ENCODE measurements at places on chromosomes 16 and 17. TPM values are rescaled to one million over a fixed set of nuclear protein-coding genes. Genes with fewer than 3 reads are reported as not detected.

DNA sequence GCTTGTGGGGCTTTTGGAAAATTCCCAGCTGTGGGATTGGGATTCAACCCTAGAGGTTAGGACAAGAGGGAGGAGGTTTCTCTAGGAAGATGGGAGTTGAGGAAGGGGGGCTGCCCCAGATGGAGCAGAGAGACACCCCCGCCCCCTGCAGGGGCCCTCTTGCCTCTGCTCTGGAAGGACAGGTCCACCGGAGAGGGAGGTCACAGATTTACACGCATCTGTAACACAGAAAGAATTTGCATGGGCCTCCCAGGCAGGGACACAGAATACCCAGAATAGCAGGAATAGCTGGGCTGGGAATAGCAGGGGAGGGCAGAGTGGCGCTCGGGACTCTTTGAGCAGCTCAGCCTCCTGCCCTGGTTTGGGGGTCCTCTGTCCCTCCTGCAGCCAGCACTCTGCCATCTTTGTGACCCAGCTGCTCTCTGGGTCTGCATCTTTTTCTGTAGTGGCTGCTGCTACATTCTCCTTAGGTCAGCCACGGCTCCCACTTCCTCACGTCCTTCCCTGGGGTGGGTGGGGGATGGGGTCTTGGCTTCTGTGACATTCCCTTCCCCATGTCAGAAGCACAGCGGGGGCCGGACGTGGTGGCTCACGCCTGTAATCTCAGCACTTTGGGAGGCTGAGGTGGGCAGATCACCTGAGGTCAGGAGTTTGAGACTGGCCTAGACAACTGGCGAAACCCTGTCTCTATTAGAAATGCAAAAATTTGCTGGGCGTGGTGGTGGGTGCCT, 33.9 kb upstream of the PLLP start:
- peaks cover 4% of the 10 kb centered on the region for H3K4me1 ChIP-seq
- H3K27ac ChIP-seq = no peak overlapping the region
- DNase-seq = no peak
- H3K27me3 ChIP-seq = no peaks in the 10 kb centered on the region

GRCh38 chr17:65092262-65092661, 35.7 kb upstream of the GNA13 start:
- peaks cover 3% of the 10 kb centered on the region for H3K4me1 ChIP-seq
- no peaks in the 10 kb centered on the region for H3K27me3 ChIP-seq
- no peak overlapping the region for H3K4me3 ChIP-seq
- no peaks in the 10 kb centered on the region for H3K36me3 ChIP-seq
- H3K27ac ChIP-seq = no peak overlapping the region

GRCh38 chr17:72890711-72891110, 201.8 kb downstream of the SLC39A11 start:
- DNase-seq = no peak
- no peaks in the 10 kb centered on the region for H3K36me3 ChIP-seq
- H3K4me3 ChIP-seq = no peak overlapping the region

GRCh38 chr16:8957063-8957397, 6.7 kb downstream of the USP7 start:
- DNase-seq = no peak
- H3K4me1 ChIP-seq = peaks cover 63% of the 10 kb centered on the region
- H3K4me3 ChIP-seq = no peak overlapping the region

DNA sequence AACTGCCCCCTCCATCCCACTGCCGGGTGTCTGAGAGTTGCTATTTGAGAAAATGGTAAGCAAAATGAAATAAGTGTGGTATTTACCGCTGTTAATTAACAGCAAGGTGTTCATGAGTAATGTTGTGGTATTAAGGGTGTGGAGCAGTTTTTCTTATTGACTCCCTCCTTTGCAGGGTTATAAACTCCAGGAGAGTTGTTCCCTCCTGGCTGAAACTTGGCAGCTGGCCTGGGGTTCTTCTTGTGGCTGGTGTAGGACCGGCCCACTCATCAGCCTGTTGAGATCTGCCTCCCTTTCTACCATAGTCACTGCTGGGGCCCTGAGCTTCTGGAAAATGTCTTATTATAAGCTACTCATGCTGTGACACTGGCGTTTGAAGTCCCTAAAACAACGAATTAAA, 128.6 kb downstream of the SOX9 start:
- H3K4me1 ChIP-seq = peaks cover 10% of the 10 kb centered on the region
- no peaks in the 10 kb centered on the region for H3K27me3 ChIP-seq
- H3K4me3 ChIP-seq = no peak overlapping the region
- DNase-seq = no peak
- no peaks in the 10 kb centered on the region for H3K36me3 ChIP-seq
- H3K27ac ChIP-seq = no peak overlapping the region

- H3K27me3 ChIP-seq = no peaks in the 10 kb centered on the region
- H3K27ac ChIP-seq = no peak overlapping the region
- H3K4me3 ChIP-seq = no peak overlapping the region
- H3K36me3 ChIP-seq = no peaks in the 10 kb centered on the region
Measured at GRCh38 chr16:17827313-17827712, 356.6 kb upstream of the XYLT1 start.

DNA sequence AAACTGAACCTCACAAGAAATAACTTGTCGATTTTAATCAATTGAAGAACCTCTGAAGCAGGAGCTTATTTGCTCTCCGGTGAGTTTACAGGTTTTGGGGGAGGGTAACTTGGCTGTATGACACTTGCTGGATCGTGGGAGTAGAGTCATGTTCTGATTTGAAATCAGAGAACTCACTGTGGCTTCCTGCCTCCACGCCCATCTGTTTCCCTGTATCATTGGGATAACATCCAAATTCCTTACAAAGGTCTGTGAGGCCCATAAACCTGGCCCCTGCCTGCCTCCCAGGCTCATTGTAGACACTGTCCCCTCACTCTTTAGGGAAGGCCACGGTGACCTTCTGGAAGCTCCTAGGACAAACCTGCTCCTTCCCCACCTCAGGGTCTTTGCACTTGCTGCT, 48.3 kb downstream of the C17orf67 start:
- H3K36me3 ChIP-seq = no peaks in the 10 kb centered on the region
- no peak overlapping the region for H3K4me3 ChIP-seq
- H3K27ac ChIP-seq = no peak overlapping the region
- H3K4me1 ChIP-seq = peaks cover 4% of the 10 kb centered on the region
- peaks cover 43% of the 10 kb centered on the region for H3K27me3 ChIP-seq

- peaks cover 1% of the 10 kb centered on the region for H3K4me1 ChIP-seq
- H3K27me3 ChIP-seq = peaks cover 12% of the 10 kb centered on the region
- no peaks in the 10 kb centered on the region for H3K36me3 ChIP-seq
Measured at GRCh38 chr16:9134739-9135138, 43.3 kb downstream of the HAPSTR1 start.

DNA sequence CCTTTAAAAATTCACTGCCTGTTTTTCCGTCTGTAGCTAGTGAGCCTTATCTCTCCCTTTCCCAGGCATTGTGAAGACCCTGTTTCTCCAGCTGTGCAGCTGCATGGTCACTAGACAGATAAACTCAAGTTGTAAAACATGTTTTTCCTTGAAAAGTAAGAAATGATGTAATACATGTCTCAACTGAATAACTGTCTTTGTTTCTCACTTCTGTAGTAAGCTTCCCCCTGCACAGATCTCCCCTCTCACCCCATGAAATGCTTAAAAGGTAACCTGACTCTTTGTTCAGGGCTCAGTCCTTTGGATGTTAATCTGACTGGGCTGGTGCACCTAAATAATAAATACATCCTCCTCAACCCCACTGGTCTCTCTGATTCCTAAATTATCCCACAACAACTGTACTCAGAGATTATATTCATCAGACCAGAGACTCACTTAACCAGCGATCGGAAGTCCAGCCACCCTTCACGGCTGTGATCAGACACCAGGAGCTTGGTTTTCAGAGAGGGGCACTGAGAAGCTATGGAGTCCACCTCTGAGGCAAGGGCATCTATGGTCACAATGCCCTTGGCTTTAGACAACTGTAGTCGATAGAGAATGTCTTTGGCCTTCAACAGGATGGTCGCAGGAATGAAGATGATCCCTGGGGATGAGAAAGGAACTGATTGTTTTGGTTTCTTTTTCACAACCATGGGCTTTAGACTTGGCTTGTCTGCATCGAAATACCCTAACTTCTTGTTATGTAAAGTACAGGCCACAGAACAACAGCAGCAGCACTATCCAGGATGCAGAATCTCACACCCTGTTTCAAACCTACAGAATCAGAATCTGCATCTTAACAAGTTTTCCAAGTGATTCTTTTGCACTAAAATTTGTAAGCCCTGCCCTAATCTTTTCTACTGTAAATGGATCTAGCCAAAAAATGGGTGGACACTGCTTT, 15.4 kb downstream of the ACSM1 start:
- H3K36me3 ChIP-seq = peaks cover 33% of the 10 kb centered on the region
- DNase-seq = no peak
- peak overlapping the region; percentile 7 for H3K27ac ChIP-seq
- no peak overlapping the region for H3K4me3 ChIP-seq
- no peaks in the 10 kb centered on the region for H3K27me3 ChIP-seq
- peaks cover 37% of the 10 kb centered on the region for H3K4me1 ChIP-seq

GRCh38 chr16:63195336-63195735, 1159.1 kb upstream of the CDH8 start:
- no peak overlapping the region for H3K27ac ChIP-seq
- H3K4me3 ChIP-seq = no peak overlapping the region
- H3K36me3 ChIP-seq = no peaks in the 10 kb centered on the region

DNA sequence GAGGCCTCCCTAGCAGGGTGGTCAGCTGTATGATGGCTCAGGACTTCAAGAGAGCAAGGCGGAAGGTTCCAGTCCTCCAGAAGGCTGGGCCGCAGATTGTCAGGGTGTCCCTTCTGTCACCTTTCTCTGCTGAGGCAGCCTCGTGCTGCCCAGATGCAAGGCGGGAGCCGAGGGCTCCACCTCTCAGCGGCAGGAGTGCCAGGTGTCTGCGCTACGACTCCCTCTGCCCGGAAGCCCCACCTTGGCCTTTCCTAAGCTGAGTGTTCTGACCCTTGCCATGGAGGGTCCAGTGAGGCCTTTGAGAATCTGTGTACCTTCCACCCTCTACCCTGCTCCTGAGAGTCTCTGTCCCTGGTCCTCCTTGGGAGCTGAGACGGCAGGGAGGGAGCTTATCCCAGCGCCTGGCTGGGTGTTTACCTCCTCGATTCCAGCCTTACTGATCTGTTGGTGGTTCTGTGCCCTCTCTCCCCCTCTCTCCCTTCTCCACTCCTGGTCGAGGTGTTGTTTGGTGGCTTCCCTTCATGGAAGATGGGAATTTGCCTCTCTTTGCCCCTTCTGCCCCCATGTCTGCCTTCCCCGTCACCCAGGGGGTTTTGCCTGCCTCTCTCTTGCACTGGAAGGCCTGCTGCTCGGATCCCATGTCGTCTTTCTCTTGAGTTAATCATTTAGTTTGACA, 2.2 kb upstream of the ZNF750 start:
- H3K27ac ChIP-seq = peak overlapping the region; percentile 73
- no peaks in the 10 kb centered on the region for H3K27me3 ChIP-seq
- no peak for DNase-seq
- H3K4me3 ChIP-seq = no peak overlapping the region

- H3K4me3 ChIP-seq = no peak overlapping the region
- peaks cover 7% of the 10 kb centered on the region for H3K27me3 ChIP-seq
- H3K27ac ChIP-seq = no peak overlapping the region
- no peaks in the 10 kb centered on the region for H3K36me3 ChIP-seq
- no peaks in the 10 kb centered on the region for H3K4me1 ChIP-seq
Measured at GRCh38 chr16:63315229-63315628, 1279.0 kb upstream of the CDH8 start.

- no peak overlapping the region for H3K4me3 ChIP-seq
- peaks cover 5% of the 10 kb centered on the region for H3K4me1 ChIP-seq
- peaks cover 7% of the 10 kb centered on the region for H3K27me3 ChIP-seq
Measured at GRCh38 chr17:17375841-17376240, 72.7 kb downstream of the NT5M start.

DNA sequence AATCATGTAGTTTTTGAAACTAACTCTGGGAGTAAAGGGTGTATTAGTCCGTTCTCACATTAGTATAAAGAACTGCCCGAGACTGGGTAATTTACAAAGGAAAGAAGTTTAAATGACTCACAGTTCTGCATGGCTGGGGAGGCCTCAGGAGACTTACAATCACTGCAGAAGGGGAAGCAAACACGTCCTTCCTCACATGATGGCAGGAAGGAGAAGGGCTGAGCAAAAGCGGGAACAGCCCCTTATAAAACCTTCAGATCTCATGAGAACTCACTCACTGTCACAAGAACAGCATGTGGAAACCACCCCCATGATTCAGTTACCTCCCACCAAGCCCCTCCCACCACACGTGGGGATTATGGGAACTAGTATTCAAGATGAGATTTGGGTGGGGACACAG, 256.5 kb upstream of the TNRC6C start:
- no peak overlapping the region for H3K27ac ChIP-seq
- DNase-seq = no peak
- no peaks in the 10 kb centered on the region for H3K36me3 ChIP-seq
- H3K27me3 ChIP-seq = peaks cover 49% of the 10 kb centered on the region
- no peak overlapping the region for H3K4me3 ChIP-seq

DNA sequence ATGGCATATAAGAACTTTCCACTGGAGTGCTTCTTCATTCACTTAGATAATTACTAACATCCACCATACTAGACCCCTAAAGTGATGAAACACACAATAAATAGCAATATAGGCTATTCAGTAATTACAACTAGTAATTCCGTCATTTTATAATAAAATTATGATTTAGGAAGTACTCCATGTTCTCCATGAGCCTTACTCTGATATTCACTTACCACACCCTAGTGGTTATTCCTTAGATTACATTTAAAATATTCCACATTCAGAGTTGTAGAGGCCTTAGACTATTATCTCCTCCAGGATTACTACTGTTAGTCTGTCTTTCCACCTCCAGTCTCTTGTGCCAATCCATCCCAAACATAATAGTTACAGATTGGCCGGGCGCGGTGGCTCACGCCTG, 62.4 kb downstream of the STH start:
- DNase-seq = no peak
- no peak overlapping the region for H3K4me3 ChIP-seq
- H3K4me1 ChIP-seq = peaks cover 36% of the 10 kb centered on the region
- peak overlapping the region; percentile 82 for H3K27ac ChIP-seq

GRCh38 chr17:10266296-10266876, 68.0 kb upstream of the GAS7 start:
- peaks cover 5% of the 10 kb centered on the region for H3K27me3 ChIP-seq
- no peak overlapping the region for H3K27ac ChIP-seq
- H3K36me3 ChIP-seq = no peaks in the 10 kb centered on the region
- no peak for DNase-seq
- peaks cover 3% of the 10 kb centered on the region for H3K4me1 ChIP-seq

- H3K4me1 ChIP-seq = peaks cover 15% of the 10 kb centered on the region
- no peak for DNase-seq
- H3K36me3 ChIP-seq = no peaks in the 10 kb centered on the region
- peak overlapping the region; percentile 5 for H3K27ac ChIP-seq
- H3K4me3 ChIP-seq = no peak overlapping the region
Measured at GRCh38 chr17:49687878-49688491, 10.1 kb upstream of the SPOP start.

The ZSCAN10 gene
- 0.09 TPM for total RNA-seq

The TUBD1 gene
- total RNA-seq = 10.5 TPM

The TP53TG3 gene
- not detected for total RNA-seq

The KCTD2 gene
- 24.1 TPM for total RNA-seq

The CASKIN1 gene
- 8.9 TPM for total RNA-seq

Measured in mesothelial cell of epicardium (in vitro differentiated cells).